ENCODE measurements at places on chromosomes 4 and X. TPM values are rescaled to one million over a fixed set of nuclear protein-coding genes. Genes with fewer than 3 reads are reported as not detected.
A peak's percentile ranks its signal among the peaks of the same experiment; 100 is the strongest.

SSX2 gene
- total RNA-seq = not detected

DNA sequence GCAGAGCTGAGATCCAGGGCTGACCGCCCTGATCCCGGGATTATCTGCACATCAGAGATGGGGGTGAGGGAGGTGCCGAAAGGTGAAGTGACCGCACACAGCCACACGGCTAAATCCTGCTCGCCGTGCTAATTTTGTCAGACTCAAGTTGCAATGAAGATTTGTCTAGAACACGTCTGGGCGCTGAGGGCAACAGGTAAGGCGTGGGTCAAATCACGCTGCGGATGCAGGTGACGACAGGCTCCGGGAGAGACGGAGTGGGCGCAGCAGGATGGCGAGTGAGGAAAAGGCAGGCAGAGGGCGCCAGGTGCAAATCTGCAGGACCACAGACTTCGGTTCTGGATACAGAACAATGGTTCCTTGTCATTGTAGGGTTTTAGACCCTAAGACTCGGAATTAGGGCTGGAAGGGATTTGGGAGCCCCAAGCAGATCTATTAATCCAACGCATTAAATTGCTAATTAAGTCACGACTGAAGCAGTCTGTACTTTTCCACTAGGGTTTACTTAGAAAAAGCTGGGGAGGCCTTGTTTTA is 1.9 kb upstream of the TBC1D14 start:
- DNase-seq = peak; percentile 41

AFAP1 gene
- 29.8 TPM for total RNA-seq

- DNase-seq = no peak
Observed at GRCh38 chrX:147894366-147894963, 17.3 kb upstream of the FMR1 start.
